ENCODE measurements at places on chromosomes 2 and 18. TPM values are rescaled to one million over a fixed set of nuclear protein-coding genes. Genes with fewer than 3 reads are reported as not detected.
A peak's percentile ranks its signal among the peaks of the same experiment; 100 is the strongest.

- no peak for DNase-seq
Observed at GRCh38 chr18:7957297-7957696, 390.2 kb downstream of the PTPRM start.

The GULP1 gene
- 56.8 TPM for total RNA-seq

DNA sequence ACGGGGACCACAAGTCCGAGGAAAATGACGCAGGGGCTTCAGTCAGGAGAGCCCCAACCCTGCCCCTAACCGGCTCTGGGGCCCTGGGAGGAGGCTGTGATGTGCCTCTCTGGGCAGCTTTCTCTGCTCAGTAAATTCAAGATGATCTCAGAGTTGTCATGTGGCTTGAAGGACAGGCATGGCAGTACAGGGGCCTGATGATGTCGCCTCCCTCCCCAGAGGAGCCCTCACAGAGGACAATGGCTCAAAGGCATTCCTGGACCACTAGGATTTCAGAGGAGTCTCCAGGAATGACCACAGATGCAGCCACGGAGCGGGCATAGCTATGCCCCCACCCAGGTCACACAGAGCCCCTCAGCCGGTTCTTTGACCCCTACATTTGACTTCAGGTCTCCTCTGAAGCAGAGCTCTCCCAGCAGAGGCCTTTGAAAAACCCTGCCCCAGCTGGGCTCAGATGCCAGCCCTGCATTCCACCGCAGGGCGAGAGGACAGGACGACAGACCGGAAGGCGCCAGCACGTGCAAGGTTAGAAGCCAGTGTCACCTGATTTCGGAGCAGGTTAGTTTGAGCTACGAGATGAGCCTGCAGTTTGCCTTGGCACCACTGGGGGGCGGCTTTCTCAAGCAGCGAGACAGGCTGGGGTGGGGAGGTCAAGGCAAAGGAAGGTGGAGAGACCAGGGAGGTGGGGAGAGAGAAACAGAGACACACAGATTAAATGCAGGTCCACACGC lies 39.2 kb downstream of the BIN1 start:
- no peak for DNase-seq

The PSTPIP2 gene
- total RNA-seq: 7.9 TPM

GRCh38 chr2:181457741-181458425 lies 697 bp downstream of the ITGA4 start:
- no peak for DNase-seq

GRCh38 chr18:36808681-36809080 lies 20.1 kb downstream of the TPGS2 start:
- no peak for DNase-seq

GRCh38 chr18:24089076-24089475 lies 49.8 kb upstream of the CABYR start:
- peak; percentile 12 for DNase-seq

DNA sequence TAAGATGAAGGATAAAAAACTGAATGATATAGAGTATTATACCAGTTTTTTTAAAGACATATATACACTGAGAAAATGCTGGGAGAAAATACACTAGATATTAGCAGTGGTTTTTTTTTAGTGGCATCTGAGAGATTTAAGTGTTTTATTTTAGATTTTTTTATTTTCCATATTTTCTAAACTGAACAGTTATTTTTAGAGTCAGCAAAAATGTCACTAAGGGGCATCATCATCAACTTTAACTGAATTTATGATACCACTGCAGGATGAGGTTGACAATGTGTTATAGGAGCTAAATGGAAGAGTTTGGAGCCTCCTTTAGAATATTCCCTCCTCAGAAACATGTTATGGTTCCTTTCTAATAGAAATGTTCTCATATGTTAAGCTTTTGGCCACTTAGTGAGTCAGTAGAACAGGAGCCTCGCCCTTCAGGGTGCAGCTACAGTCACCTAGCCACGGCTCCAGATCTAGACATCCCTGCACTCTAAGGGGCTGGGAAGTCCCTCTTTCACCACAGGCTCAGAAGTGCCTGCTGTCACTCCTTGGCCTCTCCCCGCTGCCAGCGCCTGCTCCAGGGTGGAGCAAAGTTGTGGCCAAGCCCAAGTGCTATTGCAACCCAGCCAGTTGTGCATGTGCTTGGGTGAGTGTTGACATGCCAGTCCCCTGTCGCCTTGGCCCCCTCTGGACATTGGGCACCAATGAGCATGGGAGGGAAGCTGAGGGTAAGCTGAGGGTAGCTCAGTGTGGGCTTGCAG lies 210.7 kb upstream of the RASGRP3 start:
- no peak for DNase-seq

The C2orf15 gene
- total RNA-seq: 1.4 TPM

GRCh38 chr2:168230389-168230788 lies 17.0 kb downstream of the STK39 start:
- DNase-seq: no peak

GRCh38 chr2:206063635-206064034 lies 22.3 kb downstream of the INO80D start:
- DNase-seq: no peak

The C2orf80 gene
- not detected for total RNA-seq

- peak; percentile 24 for DNase-seq
Observed at GRCh38 chr2:148817210-148817708, 57.8 kb upstream of the KIF5C start.

DNA sequence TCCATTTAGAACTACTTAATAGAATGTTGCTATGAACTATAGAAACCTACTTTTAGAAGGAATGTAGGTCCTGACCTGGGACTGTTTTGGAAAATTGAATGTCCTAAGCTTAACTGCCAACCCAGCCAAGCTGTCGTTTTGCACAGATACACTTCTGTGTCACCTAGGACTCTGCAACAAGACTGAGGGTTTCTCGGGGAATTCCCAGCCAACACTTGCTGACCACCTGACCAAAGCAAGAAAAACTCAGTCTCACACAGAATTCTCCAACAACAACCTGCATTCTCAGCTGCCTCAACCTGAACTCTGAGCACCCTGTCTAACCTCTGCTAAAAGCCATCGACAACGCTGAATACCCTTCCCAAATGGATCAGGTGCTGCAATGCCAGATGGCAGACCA lies 128.2 kb downstream of the SS18 start:
- DNase-seq: no peak

DNA sequence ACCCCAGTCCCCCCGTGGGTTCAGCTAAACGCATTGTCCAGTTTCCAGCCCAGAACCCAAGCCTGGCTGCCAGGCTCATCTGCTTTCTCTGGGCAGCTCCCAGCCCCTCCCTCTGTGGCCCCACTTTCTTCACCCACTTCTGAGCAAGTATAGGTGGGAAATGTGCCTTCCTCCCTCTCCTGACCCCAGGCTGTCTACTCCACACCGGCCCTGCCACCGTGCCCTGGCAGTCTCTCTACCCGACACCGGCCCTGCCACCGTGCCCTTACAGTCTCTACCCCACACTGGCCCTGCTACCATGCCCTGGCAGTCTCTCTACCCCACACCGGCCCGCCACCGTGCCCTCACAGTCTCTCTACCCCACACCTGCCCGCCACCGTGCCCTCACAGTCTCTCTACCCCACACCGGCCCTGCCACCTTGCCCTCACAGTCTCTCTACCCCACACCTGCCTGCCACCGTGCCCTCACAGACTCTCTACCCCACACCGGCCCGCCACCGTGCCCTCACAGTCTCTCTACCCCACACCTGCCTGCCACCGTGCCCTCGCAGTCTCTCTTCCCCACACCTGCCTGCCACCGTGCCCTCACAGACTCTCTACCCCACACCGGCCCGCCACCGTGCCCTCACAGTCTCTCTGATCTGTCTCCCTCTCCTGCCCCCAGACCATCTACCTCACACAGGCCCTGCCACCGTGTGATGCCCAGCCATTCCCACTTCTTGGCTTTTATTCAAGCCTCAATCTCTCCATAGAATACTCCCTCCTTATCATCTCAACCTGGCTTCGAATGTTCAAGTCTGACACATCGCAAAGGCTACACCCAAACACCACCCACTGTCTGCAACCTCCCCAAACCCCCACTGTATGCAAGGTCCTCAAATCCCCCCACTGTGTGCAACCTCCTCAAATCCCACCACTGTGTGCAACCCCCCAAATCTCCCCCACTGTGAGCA lies 108.9 kb downstream of the TPO start:
- DNase-seq: no peak

DNA sequence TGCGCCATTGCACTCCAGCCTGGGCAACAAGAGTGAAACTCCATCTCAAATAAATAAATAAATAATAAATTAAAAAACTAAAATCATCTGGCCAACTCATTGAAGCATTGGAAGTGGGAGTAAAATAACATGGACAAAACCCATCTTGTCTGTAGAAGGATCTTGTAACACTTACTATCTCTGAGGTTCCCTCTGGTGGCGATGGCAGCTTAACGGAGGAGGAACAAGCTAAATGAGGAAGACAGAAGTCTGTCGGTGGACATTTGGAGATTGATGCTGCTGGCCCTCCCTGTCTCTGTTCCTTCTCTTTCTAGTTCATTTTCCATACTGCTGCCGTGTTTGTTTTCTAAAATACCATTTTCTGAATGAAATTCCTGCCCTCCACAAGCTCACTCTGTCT lies 43.4 kb downstream of the ZCCHC2 start:
- no peak for DNase-seq

- DNase-seq: no peak
Observed at GRCh38 chr2:234161932-234162331, 111.4 kb downstream of the SPP2 start.

DNA sequence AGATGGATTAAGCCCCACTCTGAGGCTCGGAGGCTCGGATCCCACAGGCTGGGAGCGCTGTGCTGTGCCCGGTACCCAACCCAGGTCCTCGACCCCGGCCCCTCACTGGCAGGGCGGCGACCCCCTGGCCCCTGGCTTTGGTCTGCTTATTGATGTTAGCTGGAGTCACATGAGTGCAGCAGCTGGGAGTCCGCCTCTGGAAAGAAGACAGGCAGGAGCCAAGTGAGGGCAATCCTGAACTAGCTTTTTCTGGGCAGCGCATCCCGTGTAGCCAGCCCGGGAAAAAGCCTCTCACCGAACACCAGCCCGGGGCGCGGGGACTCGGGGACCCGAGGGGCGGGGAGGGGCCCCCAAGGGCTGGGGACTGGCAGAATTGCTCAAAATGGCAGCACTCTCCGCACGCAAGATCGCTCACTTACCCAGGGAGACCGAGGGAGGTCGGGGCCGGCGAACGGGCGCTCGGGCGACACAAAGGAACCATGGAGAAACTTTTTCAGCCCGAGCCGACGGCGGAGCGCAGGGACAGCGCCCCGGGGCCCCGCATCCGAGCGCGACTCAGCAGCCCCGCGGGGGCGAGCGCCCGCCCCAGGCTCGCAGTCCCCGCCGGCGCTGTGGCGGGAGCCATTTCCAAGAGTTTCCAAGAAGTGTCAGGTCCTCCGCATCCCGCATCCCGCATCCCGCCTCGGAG lies 567 bp downstream of the TMEM200C start:
- no peak for DNase-seq
